Islet precursor cell (in vitro differentiated cells): ENCODE measurements at places on chromosomes 5 and 9.

GRCh38 chr5:88660947-88661805, 221.8 kb downstream of the MEF2C start:
- DNase-seq: peak; percentile 99

DNA sequence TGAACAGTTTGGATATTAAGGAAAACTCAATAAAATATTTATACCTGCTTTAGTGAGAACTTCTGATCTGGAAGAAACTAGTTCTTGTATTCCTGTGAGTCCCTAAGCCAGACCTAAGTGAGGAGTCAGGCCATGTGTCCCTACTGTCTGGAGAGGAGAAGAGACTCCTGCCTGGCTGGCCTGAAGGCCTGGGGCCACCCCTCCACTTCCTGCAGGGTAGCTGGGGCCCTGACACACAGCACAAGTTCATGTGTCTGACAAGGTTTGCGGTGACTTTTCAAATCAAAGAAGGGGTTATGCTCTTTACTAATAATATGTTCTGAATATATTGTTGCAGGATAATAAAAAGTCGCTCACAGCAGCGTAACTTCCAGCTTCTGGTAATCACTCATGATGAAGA, 16.1 kb upstream of the IL13 start:
- no peak for DNase-seq

DNA sequence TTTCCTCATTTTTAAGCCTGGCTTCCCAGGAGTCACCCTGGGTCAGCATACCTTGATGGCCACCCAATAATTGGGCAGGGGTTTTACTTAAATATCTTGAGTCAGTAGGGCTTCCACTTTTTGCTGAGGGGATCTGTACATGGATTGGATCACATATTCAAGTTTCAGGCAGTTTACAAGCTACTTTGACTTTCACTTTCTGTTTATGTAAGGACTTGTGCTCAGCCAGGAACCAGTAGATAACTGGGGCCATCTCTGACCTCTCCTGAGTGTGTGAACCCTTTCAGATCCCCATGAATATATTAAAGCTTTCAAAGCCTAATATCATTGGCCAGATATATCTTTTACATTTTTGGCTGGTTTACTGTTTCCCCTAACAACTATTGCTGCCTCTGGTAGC, 45.1 kb downstream of the SLCO6A1 start:
- DNase-seq: no peak

DNA sequence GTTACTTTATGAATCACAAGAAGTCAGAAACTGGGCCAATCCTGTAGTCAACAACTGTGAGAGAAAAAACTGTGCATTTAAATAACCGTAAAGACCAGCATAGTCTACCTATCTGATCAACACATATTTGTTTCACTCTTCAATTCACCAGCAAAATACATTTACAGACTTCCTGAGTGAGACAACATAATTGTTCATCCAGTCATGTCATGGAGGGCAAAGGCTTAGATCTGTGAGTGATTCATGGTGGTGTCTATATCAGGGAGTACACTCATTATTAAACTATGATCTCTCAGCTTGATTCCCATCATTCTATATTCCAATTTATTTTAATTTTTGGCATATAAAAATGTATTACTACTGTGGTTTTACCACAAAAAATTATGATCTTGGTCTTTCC, 694.6 kb downstream of the DNAH5 start:
- no peak for DNase-seq

GRCh38 chr9:137449081-137449844, 8.1 kb upstream of the ENTPD8 start:
- no peak for DNase-seq

DNA sequence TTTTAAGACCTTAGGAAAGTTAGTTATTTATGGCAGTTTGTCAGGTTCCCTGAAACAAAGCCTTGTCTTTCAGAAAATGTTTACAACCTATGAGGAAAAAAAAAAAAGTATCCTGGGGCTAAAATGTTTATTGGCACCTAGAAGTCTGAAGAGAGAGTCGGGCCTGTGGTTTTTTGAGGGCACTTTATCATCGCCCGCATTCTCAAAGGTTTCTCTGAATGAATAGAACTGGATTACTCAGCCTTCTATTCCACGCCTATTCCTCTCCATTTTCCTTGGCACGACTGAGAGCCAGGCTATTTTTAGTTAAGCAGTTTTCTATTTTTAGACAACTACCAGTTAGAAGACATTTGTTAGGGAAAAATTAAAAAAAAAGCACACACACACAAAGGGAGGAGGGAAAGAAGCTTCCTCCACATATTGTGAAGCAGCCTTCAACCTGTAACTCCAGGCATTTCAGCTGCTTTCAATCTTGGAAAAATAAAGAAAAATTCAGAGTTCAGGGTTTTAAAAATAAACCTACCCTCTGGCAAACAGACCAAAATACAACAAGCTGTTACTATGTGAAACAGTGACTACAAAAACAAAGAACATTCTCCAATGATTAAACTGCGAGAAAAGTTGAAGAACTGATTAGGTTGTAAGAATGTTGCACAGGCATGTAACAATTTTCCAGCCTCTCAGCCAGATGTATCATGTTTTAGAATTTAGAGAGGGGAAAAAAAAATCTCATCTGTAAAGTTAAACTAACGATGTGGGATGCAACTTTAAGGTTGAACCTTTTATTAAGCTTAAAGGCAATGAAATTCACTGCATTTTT, 97.0 kb downstream of the MEF2C start:
- DNase-seq: peak; percentile 93

- DNase-seq: no peak
These were observed 7.6 kb upstream of the PRRC2B start for GRCh38 chr9:131386281-131386680.

- no peak for DNase-seq
These were observed 44.4 kb downstream of the PRKACG start for GRCh38 chr9:68969538-68969937.

DNA sequence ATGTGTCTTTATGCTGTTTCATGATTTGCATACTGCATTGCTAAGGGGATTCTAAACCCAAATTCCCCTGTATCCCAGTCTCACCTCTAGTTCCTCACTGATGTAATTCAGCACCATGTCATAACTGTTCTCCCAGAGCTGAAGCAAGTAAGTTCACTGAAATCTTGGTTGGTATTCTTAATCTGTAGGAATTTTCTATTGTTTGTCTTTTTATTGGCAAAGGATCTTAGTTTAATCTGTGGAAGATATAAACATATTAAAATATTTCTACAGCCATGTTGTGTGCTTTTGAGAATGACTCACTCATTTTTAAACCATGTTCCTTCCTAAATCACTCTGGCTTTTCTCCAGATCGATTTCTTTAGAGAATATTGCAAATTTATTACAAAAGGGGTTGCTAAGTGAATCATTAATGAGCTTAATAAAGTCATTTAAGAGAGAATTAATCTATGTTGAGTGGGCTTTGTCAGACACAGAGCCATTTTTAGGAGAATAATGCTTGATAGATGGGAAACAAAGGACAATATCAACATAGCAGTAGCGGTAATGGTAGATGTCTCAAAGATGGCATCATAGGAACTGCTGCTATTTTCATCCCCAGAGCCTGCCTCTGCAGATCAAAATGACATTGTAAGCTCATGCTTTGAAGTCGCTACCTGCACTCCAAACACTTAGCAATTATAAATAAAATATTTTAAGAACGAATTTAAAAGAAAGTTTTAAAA, 110.0 kb downstream of the ENC1 start:
- DNase-seq: no peak

DNA sequence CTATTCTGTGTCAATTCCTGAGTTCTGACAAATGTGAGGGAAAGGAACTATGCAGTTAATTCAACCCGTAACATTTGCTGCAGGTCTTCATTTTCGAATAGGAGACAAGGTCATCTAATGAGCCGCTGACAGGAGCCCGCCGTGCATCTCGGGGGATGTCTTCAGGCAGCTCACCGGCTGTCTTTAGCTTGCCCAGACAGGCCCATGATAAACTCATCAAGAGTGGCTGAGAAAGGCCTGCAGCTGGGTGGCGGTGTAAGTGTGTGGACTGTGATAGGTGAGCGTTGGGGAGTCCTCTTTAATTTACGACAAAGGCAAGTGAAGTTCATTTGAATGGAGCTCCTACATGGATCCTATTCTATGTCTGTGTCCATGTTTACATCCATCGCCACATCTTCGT, 190.5 kb downstream of the ADCY2 start:
- DNase-seq: no peak

- DNase-seq: peak; percentile 80
These were observed 18.1 kb downstream of the GSN start for GRCh38 chr9:121285835-121286687.
